ENCODE measurements at places on chromosomes 1 and 21.

- peak; percentile 45 for DNase-seq
Observed at GRCh38 chr1:71908303-71908702, 374.0 kb downstream of the NEGR1 start.

DNA sequence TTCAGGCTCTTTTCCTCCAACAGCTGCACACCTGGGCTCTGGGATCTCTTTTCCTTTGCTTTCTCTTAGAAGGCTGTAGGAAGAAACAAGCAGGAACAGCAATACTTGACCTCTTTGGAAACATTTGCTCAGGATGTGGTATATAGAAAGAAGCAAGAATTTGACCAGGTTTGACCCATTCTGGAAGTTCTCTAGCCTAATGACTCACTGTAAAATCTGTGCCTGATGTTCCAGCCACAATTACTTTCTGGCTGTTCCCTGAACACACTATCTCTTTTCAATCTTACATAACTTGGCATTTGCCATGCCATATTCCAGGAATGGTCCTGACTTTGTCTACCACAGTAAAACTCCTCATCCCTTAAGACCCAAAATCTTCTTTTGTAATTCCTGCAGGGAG is 419.9 kb upstream of the DAB1 start:
- DNase-seq: no peak

DNA sequence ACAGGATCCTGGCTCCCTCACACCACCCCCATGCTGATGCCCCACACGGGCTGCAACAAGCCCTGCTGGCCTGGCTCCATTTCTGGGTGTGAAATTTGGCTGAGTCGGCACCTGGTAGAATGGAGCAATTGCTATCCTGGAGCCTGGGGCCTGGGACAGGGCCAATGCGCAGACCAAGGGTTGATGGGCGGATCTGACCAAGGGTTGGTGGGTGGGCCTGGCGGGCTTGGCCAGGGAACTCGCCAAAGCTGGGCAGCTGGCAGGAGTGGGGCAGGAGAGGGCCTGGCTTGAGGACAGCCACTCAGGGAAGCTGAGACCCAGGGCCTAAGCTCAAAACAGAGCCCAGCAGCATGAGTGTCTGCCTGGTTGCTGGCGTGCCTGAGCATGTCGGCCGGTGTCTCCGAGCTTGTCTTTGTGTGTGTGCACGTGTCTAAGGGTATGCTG is 70.9 kb upstream of the POU3F1 start:
- no peak for DNase-seq

DNA sequence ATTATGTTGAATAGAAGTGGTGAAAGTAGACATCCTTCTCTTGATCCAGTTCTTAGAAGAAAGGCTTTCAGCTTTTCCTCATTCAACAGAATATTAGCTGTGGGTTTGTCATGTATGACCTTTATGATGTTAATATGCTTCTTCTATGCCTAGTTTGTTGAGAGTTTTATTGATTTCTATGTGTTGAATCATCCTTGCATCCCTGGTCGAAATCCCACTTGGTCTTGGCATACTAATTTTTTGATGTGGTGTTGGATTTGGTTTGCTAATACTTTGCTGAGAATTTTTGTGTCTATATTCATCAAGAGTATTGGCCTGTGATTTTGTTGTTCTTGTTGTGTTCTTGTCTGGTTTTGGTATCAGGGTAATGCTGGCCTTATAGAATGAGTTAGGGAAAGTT is 20.9 kb downstream of the CD55 start:
- DNase-seq: no peak

GRCh38 chr1:232922485-232922884 is 27.9 kb upstream of the NTPCR start:
- no peak for DNase-seq

DNA sequence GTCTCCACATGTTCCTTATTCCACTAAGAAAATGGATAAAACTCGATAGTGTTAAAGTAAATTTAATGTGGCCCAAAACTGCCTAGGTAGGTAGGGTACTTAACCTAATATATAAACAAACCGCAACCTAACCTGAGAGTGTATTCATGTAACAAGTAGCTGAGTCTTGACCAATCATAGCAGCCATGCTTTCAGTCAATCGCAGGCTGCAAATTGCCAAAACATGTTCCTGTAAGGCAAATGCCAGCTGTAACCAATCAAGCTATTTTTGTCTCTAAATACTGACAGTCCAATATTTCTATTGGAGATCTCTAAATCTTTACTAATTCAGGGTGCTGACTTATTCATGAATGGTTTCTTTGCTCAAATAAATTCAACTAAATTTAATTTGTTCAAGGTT is 3.1 kb upstream of the HMGCS2 start:
- peak; percentile 15 for DNase-seq

DNA sequence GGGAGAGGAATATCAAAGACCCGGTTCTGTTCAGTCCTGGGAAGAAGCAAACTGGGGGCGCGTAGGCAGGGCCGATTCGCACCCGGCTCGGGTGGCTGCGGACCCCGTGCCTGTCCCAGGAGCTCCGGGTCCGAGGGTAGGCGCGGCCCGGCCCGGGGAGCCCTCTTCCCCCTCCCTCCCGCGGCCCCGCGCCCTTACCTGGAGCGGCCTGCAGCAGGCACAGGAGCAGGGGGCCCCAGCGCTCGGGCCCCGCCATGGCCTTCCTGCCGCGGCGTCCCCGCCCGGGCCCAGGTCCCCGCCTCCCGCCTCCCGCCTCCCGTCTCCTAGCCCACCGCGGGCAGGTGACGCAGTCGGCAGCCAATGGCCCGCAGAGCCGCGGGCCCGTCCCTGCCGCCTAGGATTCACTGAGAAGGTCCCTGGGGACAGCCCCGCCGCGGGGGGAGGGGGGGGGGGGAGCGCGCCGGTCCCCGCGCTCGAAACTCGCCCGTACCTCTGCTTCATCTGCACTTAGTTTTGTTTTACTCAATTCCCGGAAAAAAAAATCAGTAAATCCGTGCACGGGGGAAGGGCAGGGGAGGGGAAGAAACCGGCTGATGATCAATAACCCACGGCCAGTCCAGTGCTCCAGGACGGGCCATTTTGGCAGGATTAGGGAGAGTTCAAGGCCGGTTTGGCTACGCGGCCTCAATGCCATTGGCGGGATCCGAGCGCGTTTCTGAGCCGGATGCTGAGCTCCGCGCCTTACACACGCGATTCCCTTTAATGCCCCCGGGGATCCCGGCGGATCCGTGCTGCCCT is at the start of gene IFNLR1:
IFNLR1 (minus strand) TSS at position 297 of the 798 bp plus-strand sequence; CDS start at position 256, 41 bp downstream.
- DNase-seq: peak; percentile 45

DNA sequence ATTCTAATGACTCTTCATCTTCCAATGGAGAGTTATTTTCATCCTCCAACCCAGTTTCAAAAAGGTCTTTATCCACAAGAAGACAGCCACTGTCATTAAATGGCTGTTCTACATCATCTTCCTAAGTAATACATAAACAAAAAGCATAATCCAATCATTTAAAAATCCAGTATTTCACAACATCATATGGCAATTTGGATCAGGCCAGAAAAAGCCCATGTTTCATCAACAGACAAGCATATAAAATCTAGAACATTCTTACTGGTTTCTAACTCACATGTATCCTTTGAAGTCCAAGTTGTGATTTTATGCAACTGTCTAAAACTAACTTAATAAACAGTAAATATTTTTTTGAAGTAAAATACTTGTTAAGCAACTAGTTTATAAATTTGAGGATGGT is 6.6 kb downstream of the CLSPN start:
- no peak for DNase-seq

- DNase-seq: no peak
Observed at GRCh38 chr1:71738910-71739309, 543.4 kb downstream of the NEGR1 start.

DNA sequence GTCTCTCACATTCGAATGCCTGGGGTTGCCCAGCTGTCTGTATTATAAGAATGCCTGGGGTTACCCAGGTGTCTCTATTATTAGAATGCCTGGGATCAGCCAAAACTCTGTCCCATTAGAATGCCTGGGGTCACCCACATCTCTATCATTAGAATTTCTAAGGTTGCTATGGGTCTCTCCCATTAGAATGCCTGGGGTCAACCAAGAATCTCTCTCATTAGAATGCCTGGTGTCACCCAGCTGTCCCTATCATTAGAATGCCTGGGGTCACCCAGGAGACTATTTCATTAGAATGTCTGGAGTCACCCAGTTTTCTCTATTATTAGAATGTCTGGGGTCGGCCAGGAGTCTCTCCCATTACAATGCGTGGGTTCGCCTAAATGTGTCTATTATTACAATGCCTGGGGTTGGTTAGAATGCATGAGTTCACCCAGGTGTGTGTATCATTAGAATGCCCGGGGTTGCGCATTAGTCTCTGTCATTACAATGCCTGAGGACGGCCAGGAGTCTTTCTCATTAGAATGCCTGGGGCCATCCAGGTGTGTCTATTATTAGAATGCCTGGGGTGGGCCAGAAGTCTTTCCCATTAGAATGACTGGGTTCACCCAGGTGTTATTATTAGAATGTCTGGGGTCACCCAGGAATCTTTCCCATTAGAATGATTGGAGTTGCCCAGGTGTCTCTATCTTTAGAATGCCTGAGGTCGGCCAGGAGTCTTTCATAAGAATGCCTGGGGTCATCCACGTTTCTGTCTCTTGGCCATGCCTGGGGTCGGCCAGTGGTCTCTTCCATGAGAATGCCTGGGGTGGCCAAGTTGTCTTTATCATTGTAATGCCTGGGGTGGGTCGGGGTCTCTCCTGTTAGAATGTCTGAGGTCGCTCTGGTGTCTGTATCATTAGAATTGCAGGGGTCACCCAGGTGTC is 59.6 kb downstream of the RNF187 start:
- no peak for DNase-seq

DNA sequence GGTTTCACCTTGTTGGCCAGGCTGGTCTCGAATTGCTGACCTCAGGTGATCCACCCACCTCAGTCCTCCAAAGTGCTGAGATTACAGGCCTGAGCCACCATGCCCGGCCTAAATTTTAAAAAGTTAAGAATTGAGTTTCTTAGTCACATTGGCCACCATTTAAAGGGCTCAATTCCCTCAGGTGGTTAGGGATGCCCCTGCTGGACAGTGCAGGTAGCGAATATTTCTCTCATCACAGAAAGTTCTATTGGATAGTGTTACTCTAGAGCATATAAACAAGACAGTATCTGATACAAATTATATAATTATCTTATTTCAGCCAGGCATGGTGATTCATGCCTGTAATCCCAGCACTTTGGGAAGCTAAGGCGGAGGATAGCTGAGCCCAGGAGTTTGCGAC is 320.2 kb downstream of the ZP4 start:
- no peak for DNase-seq

- no peak for DNase-seq
Observed at GRCh38 chr1:117389284-117389683, 22.0 kb downstream of the MAN1A2 start.

DNA sequence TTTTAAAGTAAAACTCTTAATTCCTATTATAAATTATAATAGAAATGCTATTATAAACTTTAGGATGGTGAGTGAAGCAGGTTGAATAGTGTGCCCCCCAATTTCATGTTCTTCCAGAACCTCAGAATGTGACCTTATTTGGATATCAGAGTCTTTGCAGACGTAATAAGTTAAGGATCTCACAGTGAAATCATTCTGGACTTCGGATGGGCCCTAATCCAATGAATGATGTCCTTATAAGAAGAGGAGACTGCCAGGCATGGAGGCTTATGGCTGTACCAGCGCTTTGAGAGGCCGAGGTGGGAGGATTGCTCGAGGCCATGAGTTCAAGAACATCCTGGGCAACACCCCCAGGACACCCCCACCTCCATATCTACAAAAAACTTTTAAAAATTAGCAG is 9.4 kb upstream of the MT1HL1 start:
- DNase-seq: no peak

DNA sequence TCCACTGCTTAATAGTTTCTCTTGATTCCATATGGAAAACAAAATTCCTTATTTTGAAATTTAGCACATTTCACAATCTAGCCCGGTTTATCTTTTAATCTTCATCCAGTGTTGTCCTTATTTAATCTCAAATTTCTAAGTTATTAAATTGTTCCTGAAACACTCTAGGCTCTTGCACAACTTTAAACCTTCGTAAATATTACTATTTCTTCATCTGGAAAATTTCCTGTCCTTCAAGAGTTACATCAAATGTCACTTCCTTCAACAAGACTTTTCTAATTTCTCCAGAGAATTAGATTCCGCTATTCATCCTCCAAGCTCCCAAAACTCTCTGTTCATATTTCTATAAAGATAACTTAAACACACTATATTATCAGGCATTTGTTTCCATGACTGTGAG is 6.5 kb downstream of the FMO5 start:
- no peak for DNase-seq

DNA sequence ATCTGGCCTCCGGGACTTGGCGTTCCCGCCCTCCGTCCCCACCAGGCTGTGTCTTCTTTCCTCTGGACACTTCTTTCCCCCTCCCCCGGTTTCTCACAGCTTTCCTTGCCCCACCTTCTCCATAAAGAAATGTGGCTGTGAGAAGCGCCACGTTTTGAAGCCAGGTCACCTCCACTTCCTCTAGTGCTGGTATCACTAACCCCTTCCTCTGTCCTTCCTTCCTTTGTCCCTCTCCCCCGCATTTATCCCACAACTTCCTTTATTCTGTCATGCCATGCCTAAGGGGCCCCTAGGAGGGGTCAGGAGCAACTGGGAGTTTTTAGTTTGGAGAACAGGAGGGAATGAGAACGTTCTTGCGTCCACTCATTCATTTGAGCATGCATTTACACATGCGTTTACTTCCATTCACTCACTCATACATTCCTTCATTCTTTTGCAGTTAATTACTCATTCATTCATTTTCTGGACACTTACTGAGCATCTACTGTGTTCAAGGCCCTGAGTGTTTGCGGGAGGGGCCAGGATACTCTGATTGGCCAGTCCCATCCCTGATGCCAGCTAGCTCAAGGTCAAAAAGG is 5.0 kb upstream of the ACOT11 start:
- DNase-seq: no peak

GRCh38 chr21:25572861-25573310 is 34.4 kb downstream of the MRPL39 start:
- DNase-seq: no peak

GRCh38 chr1:74512170-74512915 is at the start of gene LRRC53:
TSS of gene LRRC53 (minus strand) at chr1:74512611. CDS start at chr1:74483349, 29,262 bp downstream.
- DNase-seq: no peak

Data from NCI-H2029 (cell line).